ENCODE measurements at places on chromosomes 7 and 10. TPM values are rescaled to one million over a fixed set of nuclear protein-coding genes. Genes with fewer than 3 reads are reported as not detected.

- DNase-seq, result no peak
These were observed 71.3 kb downstream of the OSBPL3 start for GRCh38 chr7:24908727-24909126.

- no peak for DNase-seq
These were observed 92.3 kb downstream of the HTR5A start for GRCh38 chr7:155162422-155162821.

PRDX3 gene
- polyA plus RNA-seq, result 219 TPM

ADARB2 gene
- polyA plus RNA-seq, result 1.0 TPM
